ENCODE measurements at places on chromosomes 1 and 21.

DNA sequence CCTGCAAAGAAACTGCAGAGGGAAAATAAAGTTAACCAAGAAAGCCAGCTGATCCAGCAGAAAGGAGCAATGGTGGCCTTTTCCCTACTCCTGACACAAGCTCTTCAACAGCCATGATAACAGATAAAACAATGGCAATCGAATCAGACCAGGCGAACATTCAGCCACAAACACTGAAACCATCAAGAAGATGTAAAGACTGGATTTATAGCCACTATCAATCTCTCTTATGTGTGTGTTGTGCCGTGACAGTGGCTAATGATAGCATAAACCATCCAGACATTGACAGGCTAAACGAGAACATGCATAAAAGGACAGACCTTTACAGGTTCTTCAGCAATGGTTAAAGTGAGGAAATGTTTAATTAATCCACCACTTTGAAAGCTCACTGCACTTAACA is 78.1 kb upstream of the RAB4A start:
- DNase-seq = no peak

DNA sequence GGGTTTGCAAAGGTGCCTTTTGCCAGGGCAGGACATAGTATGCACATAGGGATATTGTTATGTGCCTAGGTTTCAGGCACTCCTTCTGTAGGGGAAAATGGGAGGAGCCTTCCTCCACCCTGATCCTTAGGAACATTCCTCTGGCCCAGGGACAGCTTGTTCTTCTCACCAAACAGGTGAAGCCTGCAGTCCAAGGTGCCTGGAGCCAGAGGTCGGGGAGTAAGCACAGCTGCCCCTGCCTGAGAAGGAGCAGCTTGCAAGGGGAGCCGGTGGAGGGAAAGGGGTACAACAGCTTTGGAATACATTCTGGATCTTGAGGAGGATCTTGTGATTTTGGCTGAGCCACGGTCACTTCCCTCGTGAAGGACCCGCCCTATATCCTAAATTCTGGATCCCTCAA is 82.4 kb upstream of the CD1D start:
- no peak for DNase-seq

DNA sequence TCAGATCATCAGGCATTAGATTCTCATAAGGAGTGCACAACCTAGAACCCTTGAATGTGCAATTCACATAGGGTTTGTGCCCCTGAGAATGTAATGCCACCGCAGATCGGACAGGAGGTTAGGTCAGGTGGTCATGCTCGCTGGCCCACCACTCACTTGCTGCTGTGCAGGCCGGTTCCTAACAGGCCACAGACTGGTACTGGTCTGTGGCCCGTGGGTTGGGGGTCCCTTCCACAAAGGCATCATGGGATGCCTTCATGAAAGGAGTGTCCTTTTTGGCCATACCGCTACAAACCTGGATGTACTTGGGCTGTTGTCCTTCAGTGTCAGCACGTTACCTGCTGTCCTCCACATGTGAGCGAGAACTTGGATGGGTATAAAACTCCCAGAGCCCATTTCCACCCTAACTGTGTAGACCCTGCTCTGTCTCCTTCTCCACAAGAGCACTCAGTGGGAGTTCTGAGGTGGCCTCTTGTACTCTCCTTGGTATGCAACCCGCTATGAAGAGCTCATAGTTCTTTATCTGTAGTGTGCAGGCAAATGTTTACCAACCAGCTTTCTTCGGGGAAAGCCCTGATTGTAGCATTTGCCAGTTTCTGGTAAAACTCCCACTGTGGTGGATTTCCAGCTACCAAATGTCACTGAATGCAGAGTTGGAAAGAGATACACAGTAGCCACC is 41.7 kb upstream of the SLC19A1 start:
- no peak for DNase-seq

DNA sequence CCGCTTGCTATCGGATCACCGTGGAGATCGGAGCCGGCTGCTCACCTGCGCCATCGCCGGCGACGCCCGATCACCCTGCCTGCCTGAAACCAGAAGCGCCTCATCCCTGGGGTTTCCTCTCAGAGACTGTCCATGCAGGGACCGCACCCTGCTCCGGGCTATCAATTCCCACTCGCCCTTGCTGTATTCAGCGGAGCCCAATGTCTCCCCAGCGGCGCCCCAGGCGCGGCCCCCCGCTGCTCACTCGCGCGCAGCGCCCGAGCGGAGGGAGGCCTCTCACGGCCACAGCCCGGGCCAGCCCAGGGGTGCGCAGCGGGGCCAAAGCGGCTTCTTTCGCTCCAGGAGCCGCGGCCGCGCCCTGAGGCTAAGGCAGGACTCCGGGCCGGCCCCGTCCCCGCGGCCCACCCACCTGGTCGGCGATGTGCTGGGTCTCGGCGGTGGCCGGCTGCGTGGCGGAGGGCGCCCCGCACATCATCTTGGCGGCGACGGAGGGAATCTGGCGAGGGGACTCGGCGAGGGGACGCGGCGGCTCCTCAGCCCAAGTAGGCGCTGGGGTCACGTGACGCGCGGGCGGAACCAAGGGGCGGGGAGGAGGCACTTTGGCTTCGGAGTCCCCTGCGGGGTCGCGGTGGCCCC is at the start of gene CSTB:
Gene CSTB, minus strand, starts transcription at position 514 of the 636 bp plus-strand sequence. Its CDS starts 39 bp downstream, at position 475.
- no peak for DNase-seq

- DNase-seq = no peak
Observed at GRCh38 chr1:148160048-148160342, 7.9 kb upstream of the NBPF11 start.

- no peak for DNase-seq
Observed at GRCh38 chr1:181778640-181779260, 282.8 kb downstream of the ZNF648 start.

- DNase-seq = no peak
Observed at GRCh38 chr1:87169263-87169910, 159.3 kb upstream of the LMO4 start.

DNA sequence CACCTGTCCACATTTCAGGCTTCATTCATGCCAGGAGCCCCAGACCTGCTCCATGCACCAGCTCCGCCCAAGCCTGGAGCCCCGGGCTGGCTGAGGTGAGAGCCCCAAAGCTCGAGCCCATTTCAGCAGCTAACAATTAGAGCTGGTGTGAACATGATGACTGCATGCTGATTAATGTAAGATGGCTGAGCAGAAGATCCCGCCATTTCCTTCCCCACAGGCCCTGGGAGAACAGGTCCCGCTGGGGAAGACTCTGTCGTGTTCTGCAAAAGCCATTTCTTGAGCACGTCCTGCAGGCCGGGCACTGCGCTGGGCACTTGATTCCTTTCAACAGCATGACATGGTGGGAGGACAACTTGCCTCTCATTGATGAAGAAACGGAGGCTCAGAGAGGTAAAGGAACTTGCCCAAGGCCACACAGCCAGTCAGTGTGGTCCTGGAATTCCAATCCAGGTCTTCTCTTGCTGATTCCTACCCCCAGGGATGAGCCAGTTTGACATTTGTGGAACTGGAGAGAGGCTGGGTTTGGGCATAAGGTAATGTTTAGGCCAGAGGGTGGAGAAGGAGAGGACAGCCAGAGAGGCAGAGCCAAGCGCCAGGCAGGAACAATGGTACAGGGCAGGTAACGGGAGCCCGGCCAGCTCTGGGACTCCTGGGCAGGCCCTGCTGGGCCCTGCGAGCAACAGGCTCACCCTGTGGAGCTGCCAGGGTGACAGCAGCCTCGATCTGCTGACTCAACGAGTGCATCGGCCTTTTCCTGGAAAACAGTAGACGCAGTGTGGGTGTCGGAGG is 28.1 kb upstream of the EPHA2 start:
- DNase-seq = no peak

DNA sequence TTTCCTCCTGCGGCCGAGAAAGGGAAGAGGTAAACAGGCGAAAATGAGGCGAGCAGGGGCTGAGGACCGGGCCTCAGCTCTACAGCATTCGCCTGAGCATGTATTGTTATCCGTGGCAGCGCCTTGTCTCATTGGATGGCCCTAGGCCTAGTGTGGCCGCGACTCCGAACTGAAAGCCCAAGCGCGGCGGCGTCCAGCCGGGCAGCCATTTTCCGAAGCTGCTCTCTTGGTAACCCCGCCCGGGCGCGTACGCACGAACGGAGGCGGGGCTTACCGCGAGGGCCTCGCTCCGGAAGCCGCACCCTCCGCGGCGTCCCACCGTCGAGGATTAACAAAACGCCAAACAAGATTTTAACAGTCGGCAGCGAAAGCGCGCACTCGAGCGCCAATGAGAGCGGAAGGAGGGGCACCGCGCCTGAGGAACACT is 797 bp upstream of the USP1 start:
- no peak for DNase-seq

DNA sequence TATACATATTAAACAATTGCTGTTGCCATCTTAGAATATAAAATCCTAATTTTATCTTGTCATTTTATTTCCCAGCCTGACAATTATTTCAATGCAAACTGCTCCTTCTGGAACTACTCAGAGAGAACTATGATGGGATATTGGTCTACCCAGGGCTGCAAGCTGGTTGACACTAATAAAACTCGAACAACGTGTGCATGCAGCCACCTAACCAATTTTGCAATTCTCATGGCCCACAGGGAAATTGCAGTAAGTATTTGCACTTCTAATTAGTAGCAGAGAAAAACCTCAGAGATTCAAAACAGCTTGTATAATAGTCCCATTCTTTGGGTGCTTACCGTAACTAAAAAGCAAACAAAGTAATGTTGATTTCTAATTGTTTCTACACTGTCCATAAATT is 167.2 kb downstream of the ADGRL2 start:
- DNase-seq = no peak

GRCh38 chr1:86260476-86260875 is 103.9 kb upstream of the COL24A1 start:
- DNase-seq = no peak

GRCh38 chr21:46052703-46053651 is 44.9 kb upstream of the COL6A2 start:
- DNase-seq = no peak

- DNase-seq = no peak
Observed at GRCh38 chr1:53361541-53361961, 33.7 kb upstream of the LRP8 start.

Measured in DMS 273 treated with DMSO at 0.1 percent for 48 hours (cell line).